Cardiac ventricle fibroblast (primary cell): ENCODE measurements at places on chromosomes 16 and 17. TPM values are rescaled to one million over a fixed set of nuclear protein-coding genes. Genes with fewer than 3 reads are reported as not detected.

Gene PPM1E
- total RNA-seq, result 0.06 and 0.10 TPM in 2 replicates

Gene KRTAP4-6
- not detected in 2 replicates for total RNA-seq

Gene OTOP3
- total RNA-seq, result not detected in 2 replicates

Gene NUP85
- total RNA-seq, result 14.9 and 15.1 TPM in 2 replicates

Gene JUP
- total RNA-seq, result 22.5 and 23.7 TPM in 2 replicates

Gene CORO6
- total RNA-seq, result 6.5 and 7.6 TPM in 2 replicates

Gene CACNG1
- total RNA-seq, result not detected in 2 replicates

Gene HEATR9
- total RNA-seq, result not detected in 2 replicates

Gene PIMREG
- total RNA-seq, result 4.3 and 6.6 TPM in 2 replicates

Gene TP53TG3F
- not detected in 2 replicates for total RNA-seq

Gene KRT25
- total RNA-seq, result not detected in 2 replicates

Gene RAB34
- 203 and 253 TPM in 2 replicates for total RNA-seq

Gene PEX12
- total RNA-seq, result 7.6 TPM in 2 replicates

Gene ADAMTS18
- total RNA-seq, result under 0.01 TPM in 1 of 2 replicates, not detected in the other

Gene ANKRD40
- 21.0 and 22.0 TPM in 2 replicates for total RNA-seq

Gene SYT17
- total RNA-seq, result 0.12 and 0.59 TPM in 2 replicates

Gene EPN3
- not detected in 2 replicates for total RNA-seq

Gene CSH2
- total RNA-seq, result not detected in 2 replicates

Gene ASIC2
- not detected in 2 replicates for total RNA-seq

Gene ABCA6
- 98.0 and 110 TPM in 2 replicates for total RNA-seq

Gene SLC13A5
- total RNA-seq, result not detected in 2 replicates

Gene MGAT5B
- 0.12 and 0.15 TPM in 2 replicates for total RNA-seq

Gene HMOX2
- 31.5 and 39.6 TPM in 2 replicates for total RNA-seq

Gene ZNF629
- total RNA-seq, result 11.7 and 15.0 TPM in 2 replicates

Gene TP53TG3
- not detected in 2 replicates for total RNA-seq

Gene KRT20
- total RNA-seq, result not detected in 2 replicates

Gene C16orf46
- total RNA-seq, result 0.87 and 2.1 TPM in 2 replicates

Gene SCRN2
- 29.3 and 31.5 TPM in 2 replicates for total RNA-seq

Gene SPATA20
- total RNA-seq, result 68.9 and 129 TPM in 2 replicates

Gene SLC12A3
- total RNA-seq, result not detected in 2 replicates

Gene RNF222
- not detected in 2 replicates for total RNA-seq

Gene HSD17B2
- not detected in 2 replicates for total RNA-seq

Gene DHRS7C
- not detected in 2 replicates for total RNA-seq

Gene UNK
- total RNA-seq, result 22.0 and 26.1 TPM in 2 replicates

Gene KRTAP4-5
- not detected in 2 replicates for total RNA-seq
